ENCODE measurements at places on chromosomes 7 and 10.

- DNase-seq = peak; percentile 60
Observed at GRCh38 chr10:69409968-69410367, 6.8 kb downstream of the TACR2 start.

GRCh38 chr7:142440219-142440905 lies 182.5 kb upstream of the PRSS58 start:
- no peak for DNase-seq

- no peak for DNase-seq
Observed at GRCh38 chr7:132368246-132368900, 207.9 kb downstream of the PLXNA4 start.

DNA sequence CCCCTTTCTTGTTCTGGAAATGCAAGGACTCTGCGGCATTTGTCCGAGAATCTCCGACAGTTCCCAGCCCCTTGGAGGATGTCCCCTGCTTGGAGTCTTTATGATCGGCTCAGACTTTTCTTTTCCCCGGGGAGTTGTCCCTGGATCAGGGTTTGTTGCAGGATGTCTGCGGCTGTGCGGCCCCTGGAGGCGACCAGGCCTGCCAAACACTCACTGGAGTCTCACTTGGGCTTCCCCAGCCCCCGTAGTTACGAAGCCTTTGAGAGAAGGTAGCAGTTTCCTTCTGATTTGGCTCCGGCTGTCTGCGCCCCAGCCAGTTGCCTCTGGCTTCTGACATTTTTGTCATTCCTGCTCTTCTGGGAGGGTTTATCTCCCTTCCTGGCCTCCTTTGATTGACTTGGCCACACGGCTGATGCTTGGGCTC lies 16.1 kb downstream of the COL26A1 start:
- DNase-seq = no peak

GRCh38 chr10:67471022-67471421 lies 225.0 kb downstream of the CTNNA3 start:
- no peak for DNase-seq

GRCh38 chr7:141304291-141304690 lies 230.4 kb downstream of the TMEM178B start:
- DNase-seq = no peak

DNA sequence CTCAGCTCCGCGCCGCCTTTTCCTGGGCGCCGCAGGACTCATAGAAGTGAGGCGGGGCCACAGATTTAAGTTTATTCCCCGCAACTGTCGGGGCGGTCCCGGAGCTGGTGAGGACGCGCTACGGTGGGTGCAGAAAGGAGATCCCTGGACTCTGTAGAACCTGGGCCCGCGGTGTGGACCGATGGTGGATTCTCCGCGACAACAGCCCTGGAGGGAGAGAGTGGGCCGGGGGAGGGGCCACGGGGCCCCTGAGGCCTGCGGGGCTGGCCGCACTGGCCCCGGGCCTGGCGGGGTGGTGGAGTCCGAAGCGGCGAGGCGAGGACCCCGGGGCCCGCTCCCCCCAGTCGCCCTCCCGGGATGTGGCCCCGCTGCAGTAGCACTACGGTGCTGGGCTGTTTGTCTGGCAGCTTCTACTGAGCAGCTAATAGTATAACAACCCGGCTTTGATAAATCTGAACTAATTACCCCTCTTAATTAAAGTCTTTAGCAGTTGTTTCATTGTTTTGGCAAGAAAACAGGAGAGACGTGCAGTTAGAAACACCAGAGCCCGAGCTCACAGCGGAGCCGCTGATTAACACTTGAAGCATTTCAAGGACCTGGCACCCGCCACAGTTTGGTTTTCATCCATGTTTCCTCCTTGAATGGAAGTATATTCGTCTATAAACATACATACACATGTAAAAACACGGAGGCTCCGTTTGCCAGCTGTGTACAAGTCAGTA lies 4.2 kb downstream of the FEZF1 start:
- no peak for DNase-seq

All from uterus (tissue), 4 donors.